ENCODE measurements at places on chromosomes 3 and 15. TPM values are rescaled to one million over a fixed set of nuclear protein-coding genes. Genes with fewer than 3 reads are reported as not detected.

Gene P2RY13
- total RNA-seq: 2.3 TPM

Gene ALDH1A2
- total RNA-seq: 12.5 TPM

Gene ISL2
- total RNA-seq: 2.5 TPM

Gene NME9
- not detected for total RNA-seq

Gene STXBP5L
- total RNA-seq: 11.4 TPM

Gene SLC2A2
- total RNA-seq: not detected

Gene MEIS2
- total RNA-seq: 85.0 TPM

Gene WDR93
- not detected for total RNA-seq

Gene LIPC
- total RNA-seq: 0.83 TPM

Gene SCN5A
- total RNA-seq: 0.33 TPM

Gene FGF12
- total RNA-seq: 1.8 TPM

GRCh38 chr3:102290241-102290640 is 144.6 kb upstream of the ZPLD1 start:
- no peaks in the 10 kb centered on the region for H3K27me3 ChIP-seq
- no peak overlapping the region for H3K27ac ChIP-seq
- no peak for DNase-seq

GRCh38 chr15:78978601-78979179 is 33.8 kb upstream of the CTSH start:
- H3K36me3 ChIP-seq: no peaks in the 10 kb centered on the region
- no peak overlapping the region for H3K4me3 ChIP-seq
- H3K4me1 ChIP-seq: peaks cover 8% of the 10 kb centered on the region
- H3K27ac ChIP-seq: no peak overlapping the region
- DNase-seq: no peak
- no peaks in the 10 kb centered on the region for H3K27me3 ChIP-seq

DNA sequence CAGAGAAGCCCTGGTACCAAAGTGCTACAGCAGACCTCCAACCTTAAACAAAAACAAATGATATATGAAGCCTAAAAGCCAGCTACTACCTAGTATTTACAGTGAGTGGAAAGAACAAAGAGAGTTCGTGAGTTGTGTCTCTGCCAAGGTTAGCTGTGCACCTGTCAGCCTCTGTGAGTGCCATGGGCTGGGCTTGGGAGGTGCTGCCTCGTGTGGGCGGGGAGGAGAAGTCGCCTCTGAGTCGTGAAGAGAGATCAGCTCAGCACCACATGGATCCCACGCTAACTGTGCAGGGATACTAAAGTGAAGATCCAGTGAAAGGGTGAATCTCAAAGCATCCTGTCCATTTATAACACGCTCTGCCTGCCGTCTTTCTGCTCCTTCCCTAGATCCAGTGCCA is 101.9 kb downstream of the CHDH start:
- no peaks in the 10 kb centered on the region for H3K4me1 ChIP-seq
- no peak overlapping the region for H3K27ac ChIP-seq
- H3K27me3 ChIP-seq: no peaks in the 10 kb centered on the region
- H3K36me3 ChIP-seq: no peaks in the 10 kb centered on the region
- no peak for DNase-seq

- H3K4me1 ChIP-seq: peaks cover 78% of the 10 kb centered on the region
- no peaks in the 10 kb centered on the region for H3K36me3 ChIP-seq
- no peaks in the 10 kb centered on the region for H3K27me3 ChIP-seq
- peak; percentile 95 for DNase-seq
- peak overlapping the region; percentile 82 for H3K27ac ChIP-seq
These were observed 5.9 kb downstream of the STARD9 start for GRCh38 chr15:42581272-42581730.

- H3K36me3 ChIP-seq: no peaks in the 10 kb centered on the region
- H3K27me3 ChIP-seq: peaks cover 37% of the 10 kb centered on the region
- DNase-seq: no peak
- H3K27ac ChIP-seq: no peak overlapping the region
- H3K4me3 ChIP-seq: no peak overlapping the region
These were observed 31.6 kb upstream of the GATA2 start for GRCh38 chr3:128524374-128525299.

DNA sequence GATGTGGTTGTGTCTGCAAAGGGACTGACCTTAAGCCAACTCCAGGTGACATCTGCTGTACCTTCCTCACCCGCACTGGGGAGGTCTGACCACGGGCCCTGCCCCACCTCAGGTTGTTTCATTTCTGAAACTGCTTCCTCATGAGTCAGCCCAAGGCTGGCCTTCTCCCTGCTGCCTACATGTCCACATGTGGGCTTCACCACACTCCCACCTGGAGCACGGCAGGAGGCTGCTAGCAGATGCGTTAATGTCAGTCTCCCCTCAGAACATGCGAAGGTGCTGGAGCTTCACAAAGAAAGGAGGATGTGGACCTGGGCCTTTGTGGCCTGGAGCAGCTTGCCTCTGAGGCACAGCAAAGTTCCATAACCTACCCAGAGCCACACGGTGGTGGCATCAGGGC is 69.4 kb upstream of the PLXNA1 start:
- no peaks in the 10 kb centered on the region for H3K36me3 ChIP-seq
- no peaks in the 10 kb centered on the region for H3K4me1 ChIP-seq
- H3K27ac ChIP-seq: no peak overlapping the region
- DNase-seq: no peak

- H3K27ac ChIP-seq: no peak overlapping the region
- no peaks in the 10 kb centered on the region for H3K36me3 ChIP-seq
- no peak overlapping the region for H3K4me3 ChIP-seq
- peaks cover 7% of the 10 kb centered on the region for H3K4me1 ChIP-seq
- H3K27me3 ChIP-seq: no peaks in the 10 kb centered on the region
These were observed 60.0 kb downstream of the TMOD3 start for GRCh38 chr15:51889486-51889885.

GRCh38 chr3:116186049-116186448 is 259.2 kb downstream of the LSAMP start:
- no peaks in the 10 kb centered on the region for H3K27me3 ChIP-seq
- no peaks in the 10 kb centered on the region for H3K4me1 ChIP-seq
- H3K4me3 ChIP-seq: no peak overlapping the region
- no peak for DNase-seq

GRCh38 chr3:56042326-56042951 is 425.8 kb downstream of the ERC2 start:
- no peak overlapping the region for H3K27ac ChIP-seq
- H3K4me3 ChIP-seq: no peak overlapping the region
- no peak for DNase-seq
- H3K27me3 ChIP-seq: no peaks in the 10 kb centered on the region
- no peaks in the 10 kb centered on the region for H3K4me1 ChIP-seq

- no peak for DNase-seq
- H3K27ac ChIP-seq: no peak overlapping the region
- H3K36me3 ChIP-seq: no peaks in the 10 kb centered on the region
- no peak overlapping the region for H3K4me3 ChIP-seq
These were observed 609.0 kb downstream of the ZNF385D start for GRCh38 chr3:21142031-21142430.

GRCh38 chr3:167437428-167438139 is 36.3 kb downstream of the SERPINI2 start:
- no peaks in the 10 kb centered on the region for H3K27me3 ChIP-seq
- no peaks in the 10 kb centered on the region for H3K36me3 ChIP-seq
- H3K27ac ChIP-seq: no peak overlapping the region

GRCh38 chr15:29430831-29431230 is 161.2 kb upstream of the NSMCE3 start:
- no peaks in the 10 kb centered on the region for H3K36me3 ChIP-seq
- H3K27me3 ChIP-seq: no peaks in the 10 kb centered on the region
- H3K4me3 ChIP-seq: no peak overlapping the region
- DNase-seq: no peak
- H3K27ac ChIP-seq: no peak overlapping the region

DNA sequence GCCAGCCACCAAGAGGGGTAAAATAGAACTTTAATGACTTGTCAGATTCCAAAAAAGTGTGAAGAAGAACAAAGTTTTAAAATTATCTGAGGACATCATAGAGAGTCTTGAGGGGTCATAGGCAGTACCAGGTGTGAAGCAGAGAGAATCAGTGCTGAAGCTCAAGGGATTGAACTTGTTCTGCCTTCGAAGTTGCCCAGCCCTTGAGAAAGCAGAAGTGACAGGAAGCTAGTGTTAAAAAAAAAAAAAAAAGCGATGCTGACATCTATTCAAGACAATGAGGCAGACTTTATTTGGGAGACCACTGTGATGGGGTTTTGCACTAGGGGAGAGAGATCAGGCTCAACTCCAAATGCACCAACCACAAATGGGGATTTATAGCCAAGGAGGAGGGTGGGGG is 21.8 kb downstream of the FBXO22 start:
- no peak overlapping the region for H3K4me3 ChIP-seq
- H3K27ac ChIP-seq: no peak overlapping the region
- no peak for DNase-seq
- no peaks in the 10 kb centered on the region for H3K27me3 ChIP-seq

DNA sequence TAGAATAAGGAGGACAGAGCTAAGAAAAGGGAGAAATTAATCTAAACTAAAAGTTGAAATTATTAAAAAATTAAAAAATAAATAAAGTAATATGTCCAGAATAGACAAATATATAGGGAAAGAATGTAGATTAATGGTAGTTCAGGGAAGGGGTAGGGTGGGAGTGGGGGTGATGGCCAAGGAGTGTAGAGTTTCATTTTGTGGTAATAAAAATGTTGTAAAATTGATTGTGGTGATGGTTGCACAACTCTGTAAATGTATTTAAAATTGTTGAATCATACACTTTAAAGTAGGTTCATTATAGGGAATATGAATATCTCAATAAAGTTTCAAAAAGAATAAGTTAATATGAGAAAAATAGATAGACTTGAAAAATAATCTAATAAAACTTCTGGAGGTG is 21.0 kb upstream of the FNDC3B start:
- no peaks in the 10 kb centered on the region for H3K36me3 ChIP-seq
- no peak overlapping the region for H3K4me3 ChIP-seq
- no peaks in the 10 kb centered on the region for H3K4me1 ChIP-seq

DNA sequence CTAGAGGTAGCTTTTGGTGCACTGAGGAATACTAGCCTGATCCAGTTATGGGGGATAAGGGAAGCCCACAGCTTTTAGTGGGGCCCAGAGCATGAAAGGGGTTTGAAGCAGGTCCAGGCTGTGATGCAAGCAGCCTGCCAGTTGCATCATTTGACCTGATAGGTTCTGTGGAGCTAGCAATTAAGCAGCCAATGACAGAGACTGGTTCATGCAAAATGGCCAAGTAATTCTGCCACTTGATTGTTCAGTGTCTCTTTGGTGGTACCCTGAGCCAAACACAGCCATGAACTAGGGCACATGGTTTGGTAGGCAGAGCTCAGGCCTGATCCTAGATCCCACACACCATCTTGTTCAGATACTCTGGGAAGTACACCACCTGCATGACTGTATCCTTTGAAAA is 91.0 kb upstream of the PRR23C start:
- DNase-seq: no peak
- no peak overlapping the region for H3K27ac ChIP-seq
- H3K36me3 ChIP-seq: no peaks in the 10 kb centered on the region

DNA sequence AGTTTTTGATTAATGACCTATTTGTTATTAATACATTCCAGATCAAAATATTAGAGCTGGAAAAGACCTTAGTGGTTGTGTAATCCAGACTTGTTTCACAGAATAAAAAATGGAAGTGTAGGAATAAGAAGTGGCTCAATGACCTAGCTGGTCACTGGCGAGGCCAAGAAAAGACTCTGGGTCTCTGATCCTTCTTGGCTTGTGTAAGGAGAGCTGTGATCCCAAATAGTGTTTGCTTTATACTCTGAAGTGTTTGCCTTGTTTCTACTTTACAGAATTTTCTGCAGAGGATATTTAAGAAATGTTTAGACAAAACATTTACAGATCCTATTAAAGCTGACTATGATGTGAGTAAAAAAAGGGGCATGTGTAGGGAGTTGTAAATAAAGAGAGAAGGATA is 7.1 kb downstream of the C3orf85 start:
- H3K27me3 ChIP-seq: no peaks in the 10 kb centered on the region
- no peak overlapping the region for H3K4me3 ChIP-seq
- no peaks in the 10 kb centered on the region for H3K4me1 ChIP-seq
- no peak for DNase-seq
- no peaks in the 10 kb centered on the region for H3K36me3 ChIP-seq
- no peak overlapping the region for H3K27ac ChIP-seq

DNA sequence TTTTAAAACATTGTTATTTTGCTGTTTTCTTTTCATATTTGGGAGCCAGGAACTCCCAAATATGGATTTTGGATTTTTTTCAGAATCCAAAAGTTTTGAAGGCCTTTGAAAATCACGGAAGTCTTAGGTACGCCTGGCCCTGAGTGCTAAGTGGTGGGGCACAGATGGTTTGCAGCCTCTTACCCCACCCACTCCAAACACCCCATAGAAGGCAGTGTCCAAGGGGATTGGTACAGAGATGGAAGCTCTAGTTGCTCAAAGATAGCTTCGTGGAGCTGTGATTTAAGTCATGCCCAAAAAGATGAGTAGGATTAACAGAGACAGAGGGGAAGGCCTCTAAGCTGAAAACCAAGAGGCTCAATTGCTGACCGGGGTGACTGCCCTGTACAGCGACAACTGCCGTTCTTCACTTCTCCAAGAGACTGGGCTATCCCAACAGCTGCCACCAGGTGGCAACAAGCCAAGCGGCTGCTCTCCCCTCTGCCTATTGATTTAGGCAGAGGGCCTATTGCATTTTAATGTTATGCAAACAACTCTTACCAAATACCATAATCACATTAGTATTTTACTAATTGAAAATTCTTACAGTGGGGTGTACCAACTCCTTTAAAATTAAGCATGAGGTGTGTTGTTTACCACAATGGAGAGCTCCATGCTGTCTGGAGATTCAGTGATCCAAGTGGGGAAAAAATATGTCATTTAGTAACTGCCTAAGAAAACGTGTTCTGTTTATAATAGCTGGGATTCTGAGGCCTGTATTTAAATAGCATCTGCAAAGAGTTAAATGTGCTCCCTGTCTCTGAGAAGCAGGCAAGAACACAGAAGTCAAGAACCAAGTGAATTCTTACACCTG is 64.0 kb upstream of the C15orf61 start:
- no peaks in the 10 kb centered on the region for H3K4me1 ChIP-seq
- H3K27me3 ChIP-seq: no peaks in the 10 kb centered on the region

GRCh38 chr3:174233511-174233910 is 625.6 kb upstream of the NAALADL2 start:
- H3K36me3 ChIP-seq: no peaks in the 10 kb centered on the region
- H3K27ac ChIP-seq: no peak overlapping the region
- no peak for DNase-seq

DNA sequence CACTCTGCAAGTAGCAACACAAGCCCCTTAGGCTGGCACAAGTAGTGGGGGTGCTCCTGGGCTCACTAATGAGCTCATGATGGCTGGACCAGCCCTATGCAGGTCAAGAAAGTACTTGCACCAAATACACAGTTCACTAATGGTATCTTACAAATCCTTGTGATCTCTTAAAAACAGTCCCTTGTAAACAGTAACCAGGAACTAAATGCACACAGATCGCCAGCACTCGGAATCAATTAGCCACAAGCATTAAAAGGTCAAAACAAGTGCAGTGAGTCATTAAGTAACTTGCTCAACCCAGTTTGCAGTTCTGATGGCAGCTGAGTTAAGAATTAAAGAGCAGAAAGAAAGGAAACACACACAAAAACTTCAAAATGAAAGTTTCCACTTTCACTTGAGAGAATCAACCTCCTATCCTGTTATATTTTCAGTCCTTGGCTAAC is 43.2 kb downstream of the ARHGEF3 start:
- no peaks in the 10 kb centered on the region for H3K36me3 ChIP-seq
- no peaks in the 10 kb centered on the region for H3K27me3 ChIP-seq
- no peak overlapping the region for H3K4me3 ChIP-seq
- no peak for DNase-seq
- H3K4me1 ChIP-seq: peaks cover 32% of the 10 kb centered on the region
- H3K27ac ChIP-seq: peak overlapping the region; percentile 12

Data from sigmoid colon (tissue), 7 donors.